ENCODE measurements at places on chromosomes 12 and 14.

- DNase-seq = no peak
These were observed 696 bp upstream of the GPHN start for GRCh38 chr14:66507181-66507721.

DNA sequence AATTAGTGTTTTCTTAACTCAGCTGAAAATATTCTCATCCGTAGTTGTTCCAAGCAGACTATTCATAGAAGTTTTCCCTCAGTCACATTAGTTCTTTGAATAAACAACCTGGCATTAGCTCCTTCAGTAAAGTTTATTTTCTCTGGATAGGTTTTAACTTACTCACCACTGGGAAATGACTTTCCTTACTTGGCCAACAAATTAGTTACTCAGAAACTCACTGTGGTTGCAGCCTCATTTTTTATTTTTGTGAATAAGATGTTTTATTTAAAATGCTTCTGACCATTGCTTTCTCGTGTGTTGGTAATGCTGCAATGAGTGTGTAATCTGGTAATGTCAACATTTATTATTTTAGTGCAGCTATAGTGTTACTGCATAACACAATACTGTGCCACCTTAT is 74.9 kb downstream of the NOVA1 start:
- no peak for DNase-seq

DNA sequence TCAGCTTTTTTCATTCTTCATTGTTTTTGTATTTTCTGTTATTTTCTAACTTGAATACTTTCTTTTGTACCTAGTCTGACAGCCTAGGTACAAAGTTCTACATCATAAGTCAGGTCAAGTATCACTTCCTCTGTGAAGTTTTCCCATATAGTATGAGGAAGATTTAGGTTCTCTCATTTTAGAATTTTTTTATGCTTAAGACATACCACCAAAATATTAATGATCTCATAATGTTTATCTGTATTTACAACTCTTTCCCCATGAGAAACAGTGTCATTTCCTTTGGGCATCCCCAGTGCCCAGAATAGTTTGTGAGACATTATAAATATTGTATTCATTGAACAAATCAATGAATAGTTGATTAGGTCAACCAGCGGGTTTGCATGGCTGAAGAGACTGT is 3.1 kb upstream of the ATF7IP start:
- no peak for DNase-seq

- no peak for DNase-seq
These were observed at the start of gene USP44 for GRCh38 chr12:95551305-95551704. Gene USP44, minus strand, starts transcription at chr12:95551476. Its CDS starts 17,220 bp downstream, at chr12:95534256.

DNA sequence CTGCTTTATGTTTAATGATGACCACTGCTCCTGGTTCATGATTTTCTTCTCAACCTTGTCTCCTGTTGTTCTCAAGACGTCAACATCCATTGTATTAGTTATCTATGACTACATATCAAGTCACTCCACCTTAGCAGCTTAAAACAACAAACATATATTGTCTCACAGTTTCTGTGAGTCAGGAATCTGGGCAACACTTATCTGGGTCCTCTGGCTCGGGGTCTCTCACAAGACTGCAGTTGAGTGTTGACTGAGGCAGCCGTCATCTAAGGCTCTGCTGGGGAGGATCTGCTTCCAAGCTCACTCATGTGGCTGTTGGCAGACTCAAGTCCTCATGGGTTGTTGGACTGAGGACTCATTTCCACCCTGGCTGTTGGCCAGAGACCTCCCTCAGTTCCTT is 27.3 kb upstream of the FRS2 start:
- DNase-seq = no peak

GRCh38 chr12:49673446-49674317 is 33.5 kb downstream of the FMNL3 start:
- DNase-seq = no peak

- no peak for DNase-seq
These were observed 11.1 kb downstream of the AKAP5 start for GRCh38 chr14:64476438-64476837.

GRCh38 chr12:49942921-49943624 is 7.5 kb upstream of the AQP2 start:
- DNase-seq = no peak

- no peak for DNase-seq
These were observed 42.0 kb downstream of the LTBP2 start for GRCh38 chr14:74569806-74570591.

DNA sequence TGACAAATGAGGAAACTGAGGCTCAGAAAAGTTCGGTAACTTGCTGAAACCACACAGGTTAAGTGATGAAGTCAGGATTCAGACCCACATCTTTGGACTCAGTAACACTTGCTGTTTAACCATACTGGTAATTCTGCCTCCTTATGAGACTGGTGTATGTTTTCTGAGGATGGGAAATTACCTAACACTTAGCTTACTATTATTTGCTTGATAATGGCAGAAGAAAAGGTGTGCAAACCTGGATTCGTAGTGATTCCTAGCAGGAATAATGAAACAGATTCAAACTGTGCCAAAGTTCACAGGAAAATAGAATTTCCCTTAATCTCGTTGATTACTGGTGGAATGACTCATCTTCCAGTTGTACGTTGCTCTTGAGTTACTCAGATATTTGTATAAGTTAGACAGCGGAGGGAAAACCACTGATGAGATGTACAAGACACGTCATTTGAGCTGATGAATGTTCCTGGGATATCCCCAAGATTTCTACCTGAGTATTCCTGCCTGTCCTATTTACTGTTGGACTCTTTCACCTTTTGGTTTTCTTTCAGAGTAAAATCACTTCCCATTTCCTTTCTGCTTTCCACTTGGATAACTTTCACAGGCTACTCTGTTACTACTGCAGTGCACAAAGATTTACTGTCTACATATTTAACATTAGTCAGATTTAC is 37.5 kb downstream of the PRORP start:
- no peak for DNase-seq

- DNase-seq = no peak
These were observed 137.2 kb upstream of the TRHDE start for GRCh38 chr12:72135021-72135301.

DNA sequence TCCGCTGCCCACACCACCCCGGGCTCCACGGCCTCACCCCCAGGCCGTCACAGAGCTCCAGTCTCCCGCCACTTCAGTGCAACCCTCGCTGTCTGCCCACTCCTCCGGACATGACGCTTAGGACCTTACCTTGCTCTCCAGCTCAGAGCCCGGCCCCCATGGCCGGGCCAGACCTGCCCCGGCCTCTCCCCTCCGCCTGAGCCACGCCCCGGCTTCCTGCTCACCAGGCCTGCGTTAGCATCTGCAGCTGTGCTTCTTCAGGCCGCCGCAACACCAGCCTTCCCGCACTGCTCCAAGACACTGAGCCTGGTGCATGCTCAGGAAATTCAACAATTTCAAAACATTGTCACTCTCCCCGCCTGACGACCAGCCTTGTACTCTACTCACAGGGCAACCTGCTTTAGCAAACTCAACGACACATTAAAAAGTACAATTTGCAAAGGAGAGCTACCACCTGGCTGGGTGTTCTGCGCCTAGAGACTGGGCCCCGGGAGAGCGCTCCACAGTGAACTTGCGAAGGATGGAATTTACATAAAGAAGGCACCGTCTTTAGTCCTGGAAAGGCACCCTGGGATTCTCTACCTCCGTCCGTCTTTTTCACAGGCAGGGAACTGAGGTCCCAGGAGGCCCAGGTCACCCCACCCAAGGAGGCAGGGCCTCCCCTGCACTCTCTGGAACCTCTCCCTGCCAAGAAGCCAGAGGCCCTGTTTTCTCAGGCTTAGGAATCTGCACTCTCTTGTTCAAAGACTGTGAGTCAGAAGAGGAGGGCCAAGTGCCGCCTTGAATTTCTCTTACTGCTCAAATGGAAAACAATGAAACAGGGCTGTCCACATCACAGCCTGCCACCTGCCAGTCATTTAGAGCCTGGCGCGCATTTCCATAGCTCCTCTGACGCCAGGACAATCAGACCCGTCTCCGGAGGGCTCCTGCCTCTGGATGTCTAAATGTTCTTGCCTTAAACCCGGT is 51.3 kb downstream of the STX2 start:
- no peak for DNase-seq

GRCh38 chr12:13085968-13086686 is 17.3 kb downstream of the GSG1 start:
- DNase-seq = no peak

DNA sequence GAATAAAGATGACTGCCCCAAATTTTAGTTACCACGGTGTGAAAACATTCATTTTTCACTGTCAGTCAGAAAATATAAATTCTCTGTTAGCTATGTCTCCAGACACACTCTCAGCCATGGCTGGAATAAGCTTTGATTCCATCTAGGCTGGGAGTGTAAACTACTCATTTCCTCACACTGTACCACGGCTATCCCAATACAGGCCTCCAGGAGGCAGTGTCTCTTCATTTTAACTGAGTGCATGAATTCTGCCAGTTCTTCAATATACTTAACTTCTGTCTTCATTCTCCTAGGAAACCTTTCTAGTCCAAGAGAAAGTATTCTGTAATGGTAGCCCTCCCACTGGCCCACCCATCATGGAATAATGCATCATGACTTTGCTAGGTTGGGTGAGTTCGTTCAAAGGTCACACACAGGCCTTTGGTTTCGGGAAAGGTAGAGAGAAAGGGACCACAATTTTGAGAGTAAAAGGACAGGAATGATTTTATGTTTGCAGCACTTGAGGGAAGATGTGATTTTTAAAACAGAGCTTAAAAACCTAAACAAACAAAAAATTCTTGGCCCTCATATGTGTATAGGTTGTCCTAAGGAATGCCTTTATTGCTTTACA is 381.1 kb downstream of the SEC23A start:
- no peak for DNase-seq

GRCh38 chr12:130702966-130703732 is 12.9 kb downstream of the RIMBP2 start:
- DNase-seq = no peak

GRCh38 chr12:96892104-96892503 is 15.0 kb upstream of the NEDD1 start:
- no peak for DNase-seq

DNA sequence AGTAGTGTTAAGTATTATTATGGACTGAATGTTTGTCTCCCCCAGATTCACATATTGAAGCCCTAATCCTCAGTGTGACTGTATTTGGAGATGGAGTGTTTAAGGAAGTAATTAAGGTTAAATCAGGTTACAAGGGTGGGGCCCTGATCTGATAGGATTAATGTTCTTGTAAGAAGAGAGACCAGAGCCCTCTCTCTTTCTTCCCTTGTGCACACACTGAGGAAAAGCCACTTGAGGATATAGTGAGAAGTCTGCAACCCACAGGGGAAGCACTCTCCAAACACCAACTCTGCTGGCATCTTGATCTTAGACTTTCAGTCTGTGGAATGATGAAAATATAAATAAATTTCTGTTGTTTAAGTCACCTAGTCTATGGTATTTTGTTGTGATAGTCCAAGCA is 2.2 kb upstream of the KLRG1 start:
- DNase-seq = no peak

- DNase-seq = no peak
These were observed 104.0 kb upstream of the PTPRB start for GRCh38 chr12:70741256-70741655.

GRCh38 chr12:57549909-57550640 is at the start of gene KIF5A:
Gene KIF5A, plus strand, starts transcription at chr12:57550044. Its CDS starts 228 bp downstream, at chr12:57550272.
- peak; percentile 25 for DNase-seq

DNA sequence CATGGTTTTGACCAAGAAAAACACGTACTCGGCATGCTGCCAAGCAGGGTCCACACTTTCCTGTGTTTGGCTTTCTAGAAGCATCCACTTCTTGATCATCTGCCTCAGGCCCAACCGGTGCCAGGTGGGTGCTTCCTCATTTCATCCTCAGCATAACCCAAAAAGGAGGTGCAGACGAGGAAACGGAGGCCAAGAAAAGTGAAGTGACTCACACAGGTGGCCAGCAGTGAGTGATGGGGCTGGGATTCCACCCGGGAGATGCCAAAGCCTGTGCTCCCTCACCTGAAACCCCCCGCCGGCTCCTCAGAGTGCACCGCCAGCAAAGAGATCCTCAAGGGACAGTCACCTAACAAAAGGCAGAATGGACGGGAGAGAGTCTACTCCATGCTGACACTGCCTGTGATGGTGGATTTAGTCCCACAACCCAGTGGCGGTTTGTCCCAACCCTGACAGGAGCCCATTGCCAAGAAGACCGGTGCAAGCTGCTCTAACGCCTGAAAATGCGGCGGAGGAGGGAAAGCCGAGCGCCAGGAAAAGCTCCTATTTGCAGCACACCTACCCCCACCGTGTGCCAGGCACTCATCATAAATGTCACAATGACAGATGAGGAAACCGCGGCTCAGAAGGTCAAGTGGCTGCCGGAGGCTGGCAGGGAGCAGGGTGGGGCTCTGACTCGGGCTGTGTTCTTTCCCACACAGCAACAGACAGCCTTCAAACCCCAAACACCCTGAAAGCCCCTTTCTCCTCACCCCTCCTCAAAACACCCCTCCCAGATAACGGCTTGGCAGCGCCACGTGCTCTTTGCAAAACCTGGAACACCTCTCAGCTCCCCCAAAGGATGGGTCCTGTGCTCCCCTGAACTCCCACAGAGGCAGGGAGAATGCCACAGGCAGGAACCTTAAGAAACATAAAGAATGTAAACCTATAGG is 18.8 kb downstream of the BCL11B start:
- no peak for DNase-seq

DNA sequence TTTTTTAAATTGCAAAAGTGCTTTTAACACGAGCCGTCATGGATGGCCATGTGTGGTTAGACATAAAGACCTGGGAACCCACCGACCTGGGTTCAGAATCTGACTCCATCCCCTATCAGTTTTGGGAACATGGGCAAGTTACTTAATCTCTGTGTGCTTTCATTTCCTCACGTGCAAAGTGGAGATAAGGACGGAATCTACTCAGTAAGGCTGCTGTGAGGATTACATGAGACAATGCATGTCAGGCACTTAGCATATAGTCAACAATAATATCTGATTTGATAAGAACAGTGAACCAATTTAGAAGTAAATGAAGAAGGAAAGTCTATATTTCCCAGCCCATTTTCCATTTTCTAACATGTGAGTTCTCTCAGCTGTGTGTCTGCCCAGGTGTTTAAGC is 235.4 kb downstream of the SUDS3 start:
- DNase-seq = no peak

- no peak for DNase-seq
These were observed 124.2 kb upstream of the PLEKHA5 start for GRCh38 chr12:19005257-19005801.

GRCh38 chr12:43289426-43289801 is 262.6 kb downstream of the ADAMTS20 start:
- DNase-seq = no peak

DNA sequence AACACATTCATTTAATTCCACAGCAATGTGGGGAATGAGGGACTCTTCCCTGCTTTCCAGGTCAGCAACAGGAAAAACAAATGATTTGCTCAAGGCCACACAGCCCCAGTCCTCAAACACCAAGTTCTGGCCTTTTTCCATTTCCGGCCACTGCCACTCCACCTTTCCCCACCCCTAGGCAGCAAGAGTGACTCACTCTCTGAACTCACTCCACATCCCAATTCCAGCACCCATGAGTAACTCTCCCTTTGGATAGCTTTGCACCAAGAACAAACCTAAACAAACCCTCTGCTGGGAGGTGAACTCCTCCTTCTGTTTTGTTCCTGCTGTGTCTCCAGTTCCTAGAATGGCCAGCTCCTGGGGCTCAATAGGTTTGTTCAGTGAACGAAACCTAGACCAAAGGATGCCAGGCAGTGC is 30.4 kb upstream of the PLEKHG6 start:
- DNase-seq = no peak

GRCh38 chr12:52203079-52203921 is 11.5 kb upstream of the KRT80 start:
- DNase-seq = no peak

GRCh38 chr12:39780913-39781446 is 161.4 kb upstream of the ABCD2 start:
- DNase-seq = no peak
